ENCODE measurements at places on chromosomes 2 and 18. TPM values are rescaled to one million over a fixed set of nuclear protein-coding genes. Genes with fewer than 3 reads are reported as not detected.

Gene TLX2
- not detected for total RNA-seq

DNA sequence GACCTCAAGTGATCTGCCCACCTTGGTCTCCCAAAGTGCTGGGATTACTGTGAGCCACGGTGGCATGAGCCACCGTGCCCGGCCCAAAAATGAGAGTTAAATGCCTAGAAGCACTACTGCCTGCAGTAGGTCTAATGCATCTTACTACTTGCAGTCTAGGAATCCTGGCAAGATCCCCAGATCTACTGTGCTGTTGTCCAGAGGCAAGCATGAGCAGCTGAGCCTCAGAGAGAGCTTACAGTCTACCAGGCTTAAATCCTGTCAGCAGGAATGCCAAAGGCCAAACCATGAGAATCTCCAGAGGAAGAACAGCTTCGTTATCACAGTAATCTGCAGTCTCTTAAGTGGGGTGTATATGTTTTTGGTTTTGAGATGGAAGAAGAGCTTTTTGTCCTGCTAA, 54.4 kb downstream of the XRCC5 start:
- no peak overlapping the region for H3K4me3 ChIP-seq
- no peaks in the 10 kb centered on the region for H3K27me3 ChIP-seq
- H3K36me3 ChIP-seq = peaks cover 65% of the 10 kb centered on the region
- no peak overlapping the region for H3K27ac ChIP-seq

GRCh38 chr2:162458240-162458639, 114.3 kb downstream of the GCA start:
- H3K4me3 ChIP-seq = no peak overlapping the region
- no peaks in the 10 kb centered on the region for H3K4me1 ChIP-seq
- H3K27me3 ChIP-seq = no peaks in the 10 kb centered on the region
- no peak overlapping the region for H3K27ac ChIP-seq

- H3K27ac ChIP-seq = no peak overlapping the region
- no peaks in the 10 kb centered on the region for H3K4me1 ChIP-seq
- H3K36me3 ChIP-seq = no peaks in the 10 kb centered on the region
- DNase-seq = no peak
- no peaks in the 10 kb centered on the region for H3K27me3 ChIP-seq
These were observed 656 bp downstream of the UNC80 start for GRCh38 chr2:209772290-209772685.

GRCh38 chr2:113283704-113284284, 5.1 kb upstream of the PAX8 start:
- DNase-seq = peak; percentile 95
- no peak overlapping the region for H3K4me3 ChIP-seq
- H3K36me3 ChIP-seq = no peaks in the 10 kb centered on the region
- H3K27me3 ChIP-seq = no peaks in the 10 kb centered on the region
- H3K4me1 ChIP-seq = peaks cover 20% of the 10 kb centered on the region

GRCh38 chr2:19355014-19355405, 3.4 kb downstream of the OSR1 start:
- H3K27me3 ChIP-seq = peaks cover 66% of the 10 kb centered on the region
- DNase-seq = no peak
- H3K36me3 ChIP-seq = no peaks in the 10 kb centered on the region
- peaks cover 17% of the 10 kb centered on the region for H3K4me1 ChIP-seq
- H3K27ac ChIP-seq = no peak overlapping the region

DNA sequence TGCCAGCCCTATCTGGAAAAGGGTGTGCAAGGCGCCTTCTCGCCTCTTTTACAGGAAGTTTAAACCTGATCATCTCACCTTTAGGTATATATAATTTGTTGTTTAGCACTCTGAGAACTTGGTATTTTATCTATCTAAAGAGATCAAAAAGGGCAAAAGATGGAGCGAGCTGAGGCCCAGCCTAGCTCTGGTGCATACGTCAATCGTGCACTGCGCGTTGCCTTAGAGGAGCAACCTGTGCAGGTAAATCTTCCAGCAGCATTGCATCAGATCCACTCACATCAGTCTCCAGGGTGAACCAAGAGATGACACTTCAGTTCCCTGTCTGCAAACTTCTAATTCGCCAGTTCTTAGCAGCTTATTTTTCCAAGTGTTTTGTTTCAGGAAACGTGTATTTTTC, 15.4 kb downstream of the BCL11A start:
- no peaks in the 10 kb centered on the region for H3K27me3 ChIP-seq
- H3K27ac ChIP-seq = no peak overlapping the region
- no peaks in the 10 kb centered on the region for H3K4me1 ChIP-seq
- DNase-seq = no peak
- H3K4me3 ChIP-seq = no peak overlapping the region

- H3K27me3 ChIP-seq = no peaks in the 10 kb centered on the region
- H3K36me3 ChIP-seq = no peaks in the 10 kb centered on the region
- H3K4me1 ChIP-seq = no peaks in the 10 kb centered on the region
- no peak overlapping the region for H3K27ac ChIP-seq
- DNase-seq = no peak
These were observed 7.5 kb downstream of the MOCOS start for GRCh38 chr18:36194600-36195315.

Data from adrenal gland (tissue), 19 donors.